Activated CD4-positive, CD25-positive, alpha-beta regulatory T cell treated with anti-CD3 and anti-CD28 coated beads, Interleukin-2, amount 50 U/mL, for 72 hours (primary cell): ENCODE measurements at places on chromosomes 3 and 15.

DNA sequence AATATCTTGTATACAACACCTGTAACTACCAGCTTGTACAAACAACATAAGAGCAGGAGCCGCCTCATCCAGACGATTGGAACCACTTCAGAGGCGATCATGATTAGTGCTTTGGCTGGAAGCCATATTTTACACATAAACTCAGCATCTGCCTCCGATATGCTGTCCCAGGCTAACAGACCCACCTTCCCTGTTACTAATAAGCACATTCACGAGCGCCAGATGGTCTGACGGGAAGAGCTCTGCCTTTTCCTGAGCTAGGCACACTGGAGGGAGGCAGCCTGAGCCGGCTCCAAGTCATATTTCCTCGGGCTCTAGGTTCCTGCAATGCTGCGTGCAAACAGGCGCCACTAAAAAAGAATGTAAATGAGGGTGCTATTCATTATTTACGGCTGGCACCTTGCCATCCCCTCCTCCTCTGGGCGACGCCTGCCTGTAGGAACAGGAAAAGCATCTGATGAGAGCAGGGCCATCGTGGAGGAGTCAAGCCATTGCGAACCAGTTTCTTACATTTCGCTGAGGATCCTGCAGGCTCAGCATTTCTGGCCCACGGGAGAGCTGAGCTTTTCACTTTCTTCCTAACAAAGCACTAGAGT lies 98.2 kb downstream of the ANXA2 start:
- DNase-seq: no peak

DNA sequence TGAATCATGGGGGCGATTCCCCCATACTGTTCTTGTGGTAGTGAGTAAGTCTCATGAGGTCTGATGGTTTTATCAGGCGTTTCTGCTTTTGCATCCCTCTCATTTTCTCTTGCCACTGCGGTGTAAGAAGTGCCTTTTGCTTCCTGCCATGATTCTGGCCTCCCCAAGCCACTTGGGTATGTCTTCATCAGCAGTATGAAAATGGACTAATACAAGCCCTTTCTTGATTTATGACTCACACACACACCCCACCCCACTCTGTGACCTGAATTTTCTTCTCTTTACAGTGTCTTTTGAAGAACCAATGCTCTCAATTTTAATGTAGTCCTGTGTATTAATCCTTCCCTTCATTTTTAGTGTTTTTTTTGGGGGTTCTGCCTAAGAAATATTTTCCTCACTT lies 244.8 kb downstream of the PLCL2 start:
- DNase-seq: no peak

DNA sequence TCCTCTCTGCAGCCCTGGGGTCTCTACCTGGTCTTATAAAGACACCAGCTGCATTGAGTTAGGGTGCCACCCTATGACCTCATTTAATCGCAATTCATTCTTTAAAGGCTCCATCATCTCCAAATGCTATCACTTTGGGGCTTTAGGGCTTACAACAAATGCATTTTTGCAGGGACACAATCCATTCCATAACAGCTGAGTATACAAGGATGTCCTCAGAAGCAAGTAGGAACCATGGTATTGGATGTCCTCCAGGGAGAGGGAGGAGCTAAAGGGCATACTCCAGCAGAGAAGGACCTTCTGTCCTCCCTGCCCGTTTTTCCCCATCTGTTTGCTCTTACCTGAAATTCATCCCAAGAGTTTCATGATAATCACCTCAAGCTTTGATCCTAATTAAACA lies 30.3 kb downstream of the UMPS start:
- DNase-seq: no peak

DNA sequence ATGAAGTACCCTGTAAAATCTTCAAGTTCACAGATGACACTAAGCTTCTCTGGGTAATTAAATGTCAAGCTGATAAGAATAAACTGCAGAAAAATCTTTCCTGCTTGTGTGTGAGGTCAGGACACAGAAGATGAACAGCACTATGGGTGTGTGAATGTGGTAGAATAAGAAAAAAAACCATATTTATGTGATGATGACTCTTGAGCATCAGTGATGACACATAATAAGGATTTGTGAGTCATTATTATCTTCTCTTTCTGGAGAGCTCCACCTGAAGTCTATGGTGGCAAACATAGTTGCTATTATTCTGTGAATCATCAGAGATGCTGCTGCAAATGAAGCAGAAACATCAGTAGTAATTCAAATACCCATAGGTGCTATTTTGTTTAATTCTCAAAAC lies 422.4 kb downstream of the DIPK2A start:
- DNase-seq: no peak

DNA sequence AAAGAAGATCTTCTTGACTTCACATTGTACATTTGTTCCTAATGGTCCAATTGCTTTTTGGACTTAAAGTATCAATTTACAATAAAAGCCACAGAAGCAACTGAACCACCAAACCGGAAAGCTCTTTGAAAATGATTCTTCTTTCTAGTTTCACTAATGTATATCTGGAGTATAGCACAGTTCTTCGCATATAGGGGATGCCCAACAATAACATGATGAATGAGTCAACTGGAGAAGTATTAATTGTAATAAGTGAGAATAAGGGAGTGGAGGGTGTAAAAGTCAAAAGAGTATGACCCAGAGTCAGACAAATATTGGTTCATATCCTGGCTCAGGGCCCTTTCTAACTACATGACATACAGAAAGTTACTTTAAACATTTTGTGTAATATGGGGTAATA lies 425.2 kb downstream of the ZBTB20 start:
- DNase-seq: no peak

DNA sequence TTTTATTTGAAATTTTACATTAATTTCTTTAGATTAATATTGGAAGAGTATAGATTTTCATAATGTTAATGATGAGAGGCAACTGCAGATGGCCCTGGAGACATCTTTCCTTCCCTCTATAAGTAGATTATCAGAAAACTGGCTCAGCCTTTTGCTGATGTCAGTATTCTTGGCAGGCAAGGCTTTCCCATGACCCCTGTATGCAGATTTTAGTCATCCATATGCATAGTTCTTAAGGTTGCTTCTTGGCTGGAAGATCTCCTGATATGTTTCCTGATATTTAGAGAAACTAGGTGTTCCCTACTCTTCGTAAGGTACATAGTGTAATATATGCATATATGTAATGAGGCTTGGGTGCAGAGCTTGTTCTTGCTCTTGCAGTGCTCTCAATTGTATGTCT lies 911.4 kb downstream of the EPHA3 start:
- DNase-seq: no peak

DNA sequence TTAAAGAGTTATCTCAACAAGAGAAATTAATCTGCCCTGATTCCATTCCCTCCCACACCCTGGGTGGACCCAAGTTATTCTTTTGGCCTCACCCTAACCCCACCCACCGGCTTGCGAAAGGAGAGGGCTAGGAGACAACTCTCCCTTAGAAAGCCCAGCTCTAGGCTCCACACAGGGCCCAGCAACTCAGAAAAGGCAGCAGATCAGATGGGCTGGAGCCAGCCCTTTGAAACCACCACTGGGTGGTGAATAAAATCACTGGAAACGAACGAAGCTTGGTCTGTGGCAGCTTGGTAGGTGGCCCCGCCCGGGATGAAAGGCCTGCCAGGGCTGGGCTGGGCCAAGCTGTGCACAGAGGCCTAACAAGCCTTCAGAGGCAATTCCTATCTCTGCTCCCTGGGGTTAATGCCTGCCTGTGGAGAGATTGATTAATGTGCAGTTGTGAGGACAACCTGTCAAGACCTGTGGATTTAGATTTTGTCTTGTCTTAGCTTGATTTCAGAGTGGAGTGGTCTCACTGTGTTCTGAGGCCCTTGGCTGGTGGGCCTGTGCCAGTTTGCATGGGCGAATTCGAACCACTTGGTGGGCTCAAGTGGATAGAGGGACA lies 38.8 kb downstream of the BHLHE40 start:
- no peak for DNase-seq

DNA sequence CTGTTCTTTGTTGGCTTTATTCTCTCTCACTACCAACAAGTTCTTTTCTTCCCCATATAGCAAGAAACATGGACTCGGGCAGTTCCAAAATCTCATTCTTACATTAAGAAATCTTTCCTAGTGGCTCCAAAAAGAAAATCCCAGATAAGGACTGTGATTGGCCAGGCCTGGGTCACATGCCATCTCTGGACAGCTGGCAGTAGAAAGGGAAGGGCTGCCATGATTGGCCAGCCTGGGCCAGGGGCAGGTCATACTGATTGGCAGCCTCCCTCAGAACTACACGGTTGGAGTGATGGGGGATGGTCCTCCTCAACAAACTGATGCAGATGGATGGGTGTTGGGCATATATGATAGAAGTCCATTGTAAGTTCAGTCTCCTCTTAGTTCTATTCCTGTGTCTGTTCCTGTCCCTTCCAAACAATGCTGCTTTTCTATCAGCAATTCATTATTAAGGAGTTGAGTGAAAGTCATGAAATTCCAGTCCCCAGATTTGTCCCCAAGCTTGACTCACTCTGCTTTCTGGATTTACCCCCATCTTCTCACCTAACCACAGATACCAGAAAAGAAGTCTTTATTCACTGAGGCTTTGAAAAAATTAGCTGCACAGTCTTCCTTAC lies 175.5 kb downstream of the ATG7 start:
- no peak for DNase-seq

- DNase-seq: no peak
Observed at GRCh38 chr15:63800739-63801138, 33.0 kb downstream of the HERC1 start.

DNA sequence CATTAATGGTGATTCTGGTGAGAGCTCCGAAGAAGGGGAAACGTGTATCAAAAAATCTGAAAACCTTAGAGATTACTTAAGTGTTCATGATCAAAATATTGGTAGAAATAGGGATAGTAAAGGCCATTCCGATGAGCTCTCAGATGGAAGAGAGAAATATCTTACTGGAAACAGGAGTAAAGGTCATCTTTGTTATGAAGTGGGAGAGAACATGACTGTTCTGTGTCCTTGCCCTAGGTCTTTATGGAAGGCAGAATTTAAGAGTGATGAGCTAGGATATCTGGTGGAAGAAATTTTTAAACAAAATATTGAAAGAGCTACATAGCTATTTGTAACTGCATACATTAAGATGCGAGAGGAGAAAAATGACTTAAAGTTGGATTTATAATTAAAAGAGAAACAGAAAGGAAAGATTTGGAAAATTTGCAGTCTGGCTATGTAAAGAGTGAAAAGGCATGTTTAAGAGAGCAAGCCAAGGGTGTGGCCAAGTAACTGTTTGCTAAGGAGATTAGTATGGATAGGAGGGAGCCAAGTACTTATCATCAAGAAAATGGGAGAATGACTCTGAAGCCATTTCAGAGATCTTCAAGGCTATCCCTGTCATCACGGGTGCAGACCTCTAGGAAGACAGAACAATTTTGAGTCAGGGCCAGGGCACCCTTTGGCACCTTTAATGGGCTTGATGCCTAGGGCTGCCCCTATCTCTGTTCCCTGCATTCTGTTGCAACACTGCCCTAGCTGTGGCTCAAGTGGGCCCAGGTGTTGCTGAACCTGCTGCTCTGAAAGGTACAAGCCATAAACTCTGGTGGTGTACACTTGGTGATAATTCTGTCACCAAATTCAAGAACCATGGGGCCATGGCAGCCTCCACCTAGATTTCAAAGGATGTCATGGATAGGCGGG lies 27.3 kb downstream of the SLMAP start:
- no peak for DNase-seq

- no peak for DNase-seq
Observed at GRCh38 chr15:87154761-87155160, 1075.1 kb downstream of the AGBL1 start.

- no peak for DNase-seq
Observed at GRCh38 chr3:125150525-125151441, 61.8 kb downstream of the SLC12A8 start.

GRCh38 chr15:70742928-70743327 lies 20.4 kb downstream of the UACA start:
- DNase-seq: no peak

GRCh38 chr15:64009798-64010261 lies 36.5 kb downstream of the DAPK2 start:
- DNase-seq: no peak

DNA sequence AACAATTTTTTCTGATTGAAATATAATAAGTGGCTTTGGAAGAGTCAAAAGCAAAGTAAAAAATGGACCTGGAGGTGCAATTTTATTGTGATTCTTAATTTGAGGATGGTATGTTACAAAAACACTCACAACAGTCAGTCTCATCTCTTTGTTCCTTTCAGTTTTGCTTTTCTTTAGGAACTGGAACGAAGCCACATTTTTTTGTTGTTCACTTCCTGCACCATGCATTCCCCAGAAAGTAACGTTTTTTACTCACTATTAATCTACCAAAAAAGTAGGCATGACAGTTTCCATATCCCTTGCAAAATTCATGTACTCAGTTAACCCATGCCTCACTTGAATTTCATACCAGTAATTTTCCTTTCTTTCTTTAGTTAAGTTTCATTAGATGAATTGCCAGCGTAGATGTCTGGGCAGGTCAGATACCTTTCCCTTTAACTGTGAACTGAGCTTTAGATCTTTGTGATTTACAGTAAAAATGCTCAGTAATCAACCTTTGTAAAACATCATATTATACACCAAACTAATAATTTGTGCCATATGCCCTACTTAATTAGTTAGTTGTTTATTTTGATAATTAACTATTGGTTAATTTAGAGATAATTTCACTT lies 384.3 kb downstream of the ROBO1 start:
- DNase-seq: no peak

DNA sequence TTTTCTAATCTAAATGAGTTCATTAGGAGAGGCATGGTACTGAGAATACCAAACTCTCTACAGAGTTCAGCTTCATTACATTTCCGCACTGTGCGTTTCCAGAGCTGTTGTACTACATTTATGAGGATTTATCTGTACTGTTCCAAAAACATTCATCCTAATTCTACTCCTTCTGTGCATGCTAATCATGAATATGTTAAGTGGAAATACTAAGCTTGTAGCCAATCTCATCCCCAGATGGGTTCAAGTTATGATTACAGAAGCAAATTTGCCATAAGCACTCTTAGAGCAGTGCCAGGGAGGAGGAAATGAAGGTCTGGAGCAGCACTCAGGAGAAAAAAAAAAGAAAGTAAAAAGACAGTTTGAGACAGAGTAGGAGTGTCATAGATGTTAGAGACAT lies 544.3 kb downstream of the GBE1 start:
- DNase-seq: no peak

GRCh38 chr3:196012481-196012880 lies 69.4 kb downstream of the TFRC start:
- no peak for DNase-seq

GRCh38 chr3:33932010-33932764 lies 133.8 kb downstream of the PDCD6IP start:
- DNase-seq: no peak
